ENCODE measurements at places on chromosomes 6 and 20.

DNA sequence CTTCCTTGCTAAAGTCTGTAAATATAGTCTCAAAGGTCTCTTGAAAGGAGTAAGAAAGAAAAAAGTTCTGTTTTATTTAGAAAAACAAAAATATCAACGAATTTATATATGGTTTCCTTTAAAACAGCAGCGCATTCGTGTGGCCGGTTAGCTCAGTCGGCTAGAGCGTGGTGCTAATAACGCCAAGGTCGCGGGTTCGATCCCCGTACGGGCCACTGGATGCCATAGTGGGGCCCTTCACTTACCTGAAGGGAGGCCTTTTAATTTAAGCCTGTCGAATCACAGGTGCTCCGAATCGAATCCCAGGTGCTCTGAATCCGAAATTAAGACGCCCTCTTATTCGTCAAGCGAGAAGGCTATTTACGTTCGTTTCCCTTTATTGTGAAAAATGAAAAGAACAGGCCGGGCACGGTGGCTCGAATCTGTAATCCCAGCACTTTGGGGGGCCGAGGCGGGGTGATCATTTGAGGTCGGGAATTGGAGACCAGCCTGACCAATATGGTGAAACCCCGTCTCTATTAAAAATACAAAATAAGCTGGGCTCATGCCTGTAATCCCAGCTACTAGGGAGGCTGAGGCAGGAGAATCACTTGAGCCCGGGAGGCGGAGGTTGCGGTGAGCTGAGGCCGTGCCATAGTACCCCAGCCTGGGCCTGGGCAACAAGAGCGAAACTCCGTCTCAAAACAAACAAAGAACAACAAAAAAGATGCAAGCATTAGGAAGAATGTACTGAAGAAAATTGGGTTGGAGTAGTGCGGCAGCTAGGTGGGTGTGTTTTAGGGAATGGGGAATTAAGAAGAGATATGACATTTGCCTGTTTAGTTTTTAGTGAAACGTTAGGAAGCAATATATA lies 195.8 kb upstream of the ZNF184 start:
- DNase-seq = no peak

GRCh38 chr6:122153557-122153956 lies 245.9 kb upstream of the HSF2 start:
- DNase-seq = no peak

- DNase-seq = no peak
Observed at GRCh38 chr6:117924690-117925089, 17.6 kb downstream of the SLC35F1 start.

DNA sequence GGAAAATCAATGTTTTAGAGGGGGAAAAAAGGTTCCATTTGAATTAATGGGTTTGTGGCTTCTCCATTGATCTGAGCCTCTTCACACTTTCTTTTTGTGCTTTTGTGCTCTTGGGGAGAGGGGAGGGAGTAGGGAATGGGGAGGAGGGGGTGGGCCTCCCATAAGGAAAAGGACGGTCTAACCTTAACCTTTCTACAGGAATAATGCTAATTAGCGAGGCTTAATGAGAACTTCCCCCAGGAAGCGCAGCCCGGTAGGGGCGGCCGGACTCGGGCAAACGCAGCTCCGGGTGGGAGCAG lies 103.0 kb downstream of the NOL4L start:
- DNase-seq = no peak

DNA sequence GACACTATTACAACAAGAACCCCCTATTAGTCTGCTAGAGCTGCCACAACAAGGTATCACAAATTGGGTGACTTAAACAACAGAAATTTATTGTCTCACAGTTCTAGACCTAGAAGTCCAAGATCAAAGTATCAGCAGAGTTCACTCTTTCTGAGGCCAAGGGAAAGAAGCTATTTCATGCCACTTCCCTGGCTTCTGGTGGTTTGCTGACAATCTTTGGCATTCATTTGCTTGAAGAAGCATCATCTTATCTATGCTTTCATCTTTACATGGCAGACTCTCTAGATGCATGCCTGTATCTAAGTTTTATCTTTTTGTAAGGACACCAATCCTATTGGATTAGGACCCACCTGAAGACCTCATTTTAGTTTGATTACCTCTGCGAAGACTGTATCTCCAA lies 296.8 kb upstream of the MARCKS start:
- no peak for DNase-seq

- no peak for DNase-seq
Observed at GRCh38 chr6:148470606-148471465, 128.2 kb downstream of the SASH1 start.

DNA sequence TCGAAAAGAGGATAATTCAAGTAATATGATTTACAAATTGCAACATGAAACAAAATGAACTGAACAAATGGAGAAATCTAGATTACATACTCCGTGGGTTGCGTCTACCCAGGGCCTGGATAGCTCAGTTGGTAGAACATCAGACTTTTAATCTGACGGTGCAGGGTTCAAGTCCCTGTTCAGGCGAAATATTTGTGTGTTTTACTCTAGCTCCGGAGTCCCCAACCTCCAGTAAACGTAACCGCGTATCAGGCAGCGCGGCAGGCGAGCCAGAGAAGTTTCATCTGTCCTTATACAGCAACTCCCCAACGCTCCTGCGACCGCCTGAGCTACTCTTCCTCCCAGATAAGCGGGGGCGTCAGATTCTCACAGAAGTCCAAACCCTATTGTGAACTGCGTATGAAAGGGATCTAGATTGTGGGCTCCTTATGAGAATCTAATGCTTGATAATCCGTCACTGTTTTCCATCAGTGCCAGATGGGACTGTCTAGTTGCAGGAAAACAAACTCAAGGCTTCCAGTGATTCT lies 176.1 kb downstream of the TRIM27 start:
- no peak for DNase-seq

- DNase-seq = no peak
Observed at GRCh38 chr20:63154395-63154794, 61.5 kb downstream of the YTHDF1 start.

DNA sequence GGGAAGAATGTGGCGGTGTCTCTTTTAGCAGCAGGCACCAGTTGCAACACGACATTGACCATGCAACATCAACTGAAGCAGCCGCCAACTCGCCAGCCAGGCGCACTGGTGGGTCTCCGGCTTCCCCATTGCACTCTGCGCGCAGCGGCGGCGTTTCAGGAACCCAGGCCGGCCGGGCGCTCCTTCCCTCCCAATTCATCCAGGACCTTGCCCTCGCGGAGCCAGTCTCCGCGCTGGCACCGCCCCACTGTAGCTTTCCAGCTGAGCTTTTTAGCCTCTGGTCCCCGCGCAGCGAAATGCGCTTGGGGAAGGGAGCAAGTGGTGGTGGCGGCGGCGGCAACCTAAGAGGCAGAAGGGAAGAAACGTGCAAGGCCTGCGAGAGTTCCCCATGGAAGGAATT lies 297.9 kb upstream of the RIMS1 start:
- no peak for DNase-seq

GRCh38 chr6:165880686-165881085 lies 217.6 kb upstream of the PDE10A start:
- DNase-seq = no peak

DNA sequence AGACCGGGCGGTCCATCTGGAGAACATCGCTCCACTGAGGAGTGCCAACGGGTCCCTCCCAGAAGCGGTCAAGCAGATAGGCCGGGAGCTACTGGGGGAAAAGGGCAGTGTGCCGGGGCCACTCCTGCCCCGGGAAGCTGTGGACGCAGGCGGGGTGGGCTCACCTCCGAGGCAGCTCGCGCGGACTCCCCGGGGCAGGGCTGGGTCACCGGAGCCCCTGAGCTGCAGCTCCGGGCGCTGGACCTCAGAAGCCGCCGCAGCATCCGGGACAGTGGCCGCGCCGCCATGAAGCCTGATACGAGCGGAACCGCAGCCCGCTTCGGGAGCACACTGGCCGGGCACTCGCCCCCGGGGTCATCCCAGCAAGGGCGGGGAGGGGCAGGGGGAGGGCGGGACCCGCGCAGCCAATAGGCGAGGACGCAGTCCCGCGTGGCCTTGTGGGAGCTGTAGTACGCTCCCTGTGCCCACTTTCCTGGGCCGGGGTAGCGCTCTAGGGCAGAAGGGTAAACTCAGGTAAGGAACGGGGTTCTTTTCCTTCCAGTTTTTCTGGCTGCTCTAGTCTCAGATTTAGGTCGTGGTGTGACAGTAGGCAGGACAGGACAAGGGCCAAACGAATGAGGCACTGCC lies at the start of gene MOCS1:
Gene MOCS1, minus strand, starts transcription at position 332 of the 627 bp plus-strand sequence. Its CDS starts 45 bp downstream, at position 287.
- DNase-seq = peak; percentile 41

DNA sequence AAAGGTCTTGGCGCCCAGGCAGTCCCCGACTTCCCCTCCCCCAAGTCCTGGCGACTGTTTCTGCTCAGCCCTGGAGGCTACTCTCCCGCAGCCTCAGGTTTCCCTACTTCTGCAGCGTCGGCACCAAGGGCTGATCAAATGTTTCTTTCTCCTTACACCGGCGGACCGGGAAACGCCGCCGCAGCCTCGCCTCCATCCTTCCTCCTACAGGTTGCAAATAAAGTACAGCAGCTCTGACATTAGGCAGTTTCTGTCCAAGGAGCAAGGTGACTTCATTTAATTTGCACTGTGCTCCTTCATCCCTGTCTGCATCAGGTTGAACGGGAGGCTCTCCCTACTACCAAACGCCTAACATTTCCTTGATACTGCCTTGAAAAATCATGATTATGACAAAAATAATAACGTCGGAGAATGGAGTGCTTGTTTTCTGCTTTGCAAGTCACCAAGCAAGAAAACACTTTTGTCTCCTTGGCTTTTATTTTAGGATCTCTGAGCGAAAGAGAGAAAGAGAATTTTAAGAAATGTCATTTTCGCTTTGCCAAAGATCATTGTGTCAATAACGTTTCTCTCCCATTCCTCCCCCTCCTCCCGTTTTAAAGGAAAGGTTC lies 1.0 kb downstream of the CLIC5 start:
- no peak for DNase-seq
